Endothelial cell (in vitro differentiated cells): ENCODE measurements at places on chromosomes 1 and 21.

- no peak for DNase-seq
Measured at GRCh38 chr1:30726236-30726635, 2.9 kb upstream of the MATN1 start.

DNA sequence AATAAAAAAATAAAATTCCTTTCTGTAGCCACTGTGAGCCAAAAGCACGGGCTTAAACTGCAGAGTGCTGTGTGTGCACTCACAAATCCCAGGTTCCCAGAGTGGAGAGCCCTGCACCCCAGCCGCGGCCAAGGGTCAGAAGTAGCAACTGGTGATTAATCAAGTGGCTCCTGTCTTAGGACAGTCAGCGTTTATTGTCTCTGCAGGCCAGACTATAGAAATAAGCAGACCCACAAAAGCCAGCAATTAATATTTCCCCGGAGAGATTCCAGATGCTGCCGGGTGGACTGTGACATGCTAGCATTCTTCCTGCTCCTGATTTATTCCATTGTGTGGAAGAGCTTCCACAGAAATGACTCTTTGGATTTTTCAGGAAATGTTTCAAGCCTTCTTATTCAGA, 412.2 kb downstream of the KIF26B start:
- no peak for DNase-seq

DNA sequence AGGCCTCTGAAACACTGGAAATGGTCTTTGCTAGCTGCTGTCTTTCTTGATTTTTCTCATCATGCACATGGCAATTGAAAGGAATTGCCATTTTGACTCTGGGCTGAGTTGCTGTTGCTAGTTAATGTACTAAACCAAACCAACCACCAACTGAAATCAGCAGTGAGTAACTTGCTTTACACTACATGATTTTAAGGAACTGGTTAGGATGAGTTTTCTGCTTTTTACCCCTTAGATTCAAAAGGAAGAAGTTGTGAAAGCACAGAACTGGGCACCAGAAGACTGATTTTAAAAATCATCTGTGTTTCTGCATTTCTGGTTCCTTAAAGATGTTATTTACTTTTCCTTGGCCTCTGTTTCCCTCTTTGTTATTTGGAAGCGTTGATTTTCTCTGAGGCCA, 361.9 kb downstream of the HLX start:
- no peak for DNase-seq

GRCh38 chr21:37642493-37642892, 273.8 kb downstream of the KCNJ6 start:
- no peak for DNase-seq

- no peak for DNase-seq
Measured at GRCh38 chr1:91799159-91799558, 86.8 kb downstream of the TGFBR3 start.

DNA sequence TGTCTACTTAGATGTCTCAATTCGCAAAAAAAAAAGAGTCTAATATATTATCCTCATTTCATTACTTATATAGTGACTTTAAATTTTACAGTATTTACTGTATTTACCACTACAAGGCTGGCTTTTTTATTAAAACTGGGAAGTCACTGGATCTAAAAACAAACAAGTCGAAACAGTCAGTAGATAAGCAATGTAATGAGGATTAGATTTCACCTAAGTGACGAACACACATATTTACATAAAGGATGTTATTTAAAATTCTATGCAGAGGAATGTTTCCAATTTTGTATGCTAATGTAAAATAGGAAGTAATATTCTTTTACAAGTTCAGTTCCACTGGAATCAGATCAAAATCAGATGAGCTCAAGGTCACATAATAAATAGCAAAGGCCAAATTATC, 28.3 kb downstream of the TTC13 start:
- DNase-seq, result no peak

GRCh38 chr1:117843791-117844190, 85.6 kb downstream of the GDAP2 start:
- no peak for DNase-seq

DNA sequence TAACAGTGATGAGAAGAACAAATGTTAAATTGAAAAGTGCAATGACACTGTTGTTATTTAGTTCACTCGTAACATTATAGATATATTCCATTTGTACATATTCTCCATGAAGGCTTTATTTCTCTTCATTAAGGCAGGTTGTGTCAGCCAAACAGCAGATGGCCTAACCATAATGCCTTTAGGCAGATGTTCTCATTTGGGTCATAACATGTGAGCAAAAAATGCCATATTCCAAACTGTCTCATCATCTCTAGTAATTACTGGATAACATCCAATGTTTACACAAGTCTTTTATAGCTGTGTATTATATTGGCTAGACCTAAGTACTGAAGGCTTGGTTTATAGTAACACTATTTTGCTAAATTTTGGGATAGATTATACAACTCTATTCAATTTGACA, 87.2 kb upstream of the CHODL start:
- DNase-seq, result no peak

DNA sequence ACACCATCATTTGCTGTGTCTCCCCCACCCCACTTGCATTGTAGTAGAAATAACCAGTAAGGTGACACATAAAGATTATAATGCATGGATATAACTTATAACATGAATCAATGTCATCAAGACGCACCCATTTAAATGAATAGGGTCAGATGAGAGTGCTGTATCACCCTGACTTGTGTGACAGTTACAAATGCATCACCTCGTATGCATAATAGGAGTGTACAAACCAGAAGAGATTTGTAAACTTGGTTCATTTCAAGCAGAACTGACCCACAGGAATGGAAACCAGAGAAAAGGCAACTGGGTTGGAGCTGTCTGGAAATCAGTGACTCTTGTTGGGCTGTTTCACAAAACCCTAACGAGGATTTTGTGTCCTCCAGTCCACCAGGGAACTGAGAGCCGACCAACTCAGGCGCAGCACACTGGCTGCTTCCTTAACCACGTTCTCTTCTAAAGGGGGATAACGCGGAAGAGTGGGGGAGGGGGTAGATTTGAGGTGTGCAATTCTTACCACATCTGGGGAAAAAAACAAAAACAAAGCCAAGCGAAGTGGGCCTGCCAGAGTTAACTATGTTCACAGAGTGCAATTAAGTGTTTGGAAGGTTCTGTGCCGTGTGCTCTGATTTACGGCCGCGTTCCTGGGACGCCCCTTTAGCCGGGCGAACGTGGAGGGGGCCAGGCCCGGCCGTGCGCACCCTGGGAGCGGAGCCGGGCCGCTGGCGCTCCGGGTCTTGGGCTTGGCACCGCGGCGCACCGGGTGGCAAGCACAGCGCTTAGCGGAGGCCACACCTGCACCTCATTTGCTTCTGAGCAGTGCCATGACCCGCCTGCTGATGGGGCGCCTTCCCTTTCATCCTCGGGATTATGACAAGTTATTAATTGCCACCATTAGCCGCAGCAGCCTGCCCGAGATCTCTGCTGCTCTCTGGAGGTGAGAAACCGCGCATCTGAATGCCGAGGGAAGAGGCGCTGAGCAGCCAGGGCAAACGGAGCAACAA, 248.8 kb upstream of the FOXD3 start:
- DNase-seq, result peak; percentile 36
